ENCODE measurements at places on chromosomes 7 and 10.

DNA sequence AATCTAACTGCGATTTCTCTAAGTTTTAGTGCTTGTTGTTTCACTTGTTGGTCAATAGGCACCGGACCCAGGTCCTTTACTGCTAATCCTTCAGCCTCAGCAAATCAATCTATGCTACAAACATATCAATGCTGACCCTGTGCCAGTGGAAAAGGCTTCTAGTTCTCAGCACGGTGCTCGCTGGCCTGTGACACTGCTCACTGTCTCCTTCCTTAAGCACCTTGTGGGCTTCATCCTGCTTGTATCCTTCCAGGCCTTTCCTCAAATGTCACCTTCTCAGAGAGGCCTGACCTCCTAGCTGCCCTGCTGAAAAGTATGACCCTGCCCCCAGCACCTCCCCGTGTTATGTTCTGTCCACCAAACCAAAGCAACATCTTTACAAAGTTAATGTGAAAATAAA lies 201.2 kb upstream of the FRMD4A start:
- DNase-seq = no peak
- H3K4me1 ChIP-seq = peaks cover 20% of the 10 kb centered on the region
- no peak overlapping the region for H3K4me3 ChIP-seq
- no peaks in the 10 kb centered on the region for H3K27me3 ChIP-seq
- no peak overlapping the region for H3K27ac ChIP-seq

- no peak overlapping the region for H3K27ac ChIP-seq
- H3K4me1 ChIP-seq = peaks cover 6% of the 10 kb centered on the region
- H3K36me3 ChIP-seq = no peaks in the 10 kb centered on the region
- no peaks in the 10 kb centered on the region for H3K27me3 ChIP-seq
- DNase-seq = no peak
Measured at GRCh38 chr7:75762350-75762917, 9.6 kb downstream of the CCL26 start.

DNA sequence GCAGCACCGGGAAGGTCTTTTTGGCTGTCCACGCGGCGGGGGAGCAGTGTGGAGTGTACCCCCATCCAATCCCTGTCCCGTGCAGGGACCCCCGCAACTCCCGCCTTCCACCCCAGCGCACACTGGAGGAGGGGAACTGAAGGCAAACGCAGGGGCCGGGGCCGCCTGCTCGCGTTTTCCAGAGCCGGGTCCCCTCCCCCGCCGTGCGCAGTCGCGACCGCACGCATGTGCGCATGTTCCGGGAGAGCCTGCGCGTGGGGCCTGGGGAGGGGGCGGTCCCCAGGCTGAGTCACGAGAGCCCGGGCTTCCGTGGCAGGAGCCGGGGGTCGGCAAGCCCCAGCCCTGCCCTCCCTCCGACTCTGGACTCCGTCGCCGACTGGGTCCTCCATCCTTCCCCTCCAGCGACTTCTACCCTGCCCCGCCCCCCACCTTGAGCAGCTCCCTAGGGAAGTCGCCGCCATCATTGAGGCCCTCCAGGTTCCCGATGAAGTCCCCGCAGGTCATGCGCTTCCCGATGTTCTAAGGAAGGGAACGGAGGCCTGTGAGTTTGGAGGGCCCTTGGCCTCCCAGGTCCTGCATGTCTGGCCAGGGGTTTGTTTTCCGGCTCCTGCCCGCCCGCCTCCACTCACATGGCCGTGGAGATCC lies 8.0 kb downstream of the PSD start:
- peaks cover 74% of the 10 kb centered on the region for H3K27me3 ChIP-seq
- H3K27ac ChIP-seq = no peak overlapping the region
- no peak for DNase-seq
- peak overlapping the region; percentile 83 for H3K4me3 ChIP-seq

- peaks cover 15% of the 10 kb centered on the region for H3K4me1 ChIP-seq
- H3K36me3 ChIP-seq = no peaks in the 10 kb centered on the region
- H3K4me3 ChIP-seq = peak overlapping the region; percentile 62
- H3K27me3 ChIP-seq = peaks cover 34% of the 10 kb centered on the region
- no peak overlapping the region for H3K27ac ChIP-seq
Measured at GRCh38 chr7:54663603-54664234, 95.3 kb downstream of the SEC61G start.

GRCh38 chr10:84196083-84196482 lies 1.7 kb downstream of the CDHR1 start:
- peaks cover 4% of the 10 kb centered on the region for H3K4me1 ChIP-seq
- no peak overlapping the region for H3K27ac ChIP-seq
- peaks cover 73% of the 10 kb centered on the region for H3K27me3 ChIP-seq
- DNase-seq = no peak
- H3K36me3 ChIP-seq = no peaks in the 10 kb centered on the region

GRCh38 chr7:99422186-99422585 lies 13.4 kb downstream of the BUD31 start:
- H3K4me3 ChIP-seq = no peak overlapping the region
- H3K27me3 ChIP-seq = no peaks in the 10 kb centered on the region
- DNase-seq = no peak
- peaks cover 52% of the 10 kb centered on the region for H3K36me3 ChIP-seq
- no peak overlapping the region for H3K27ac ChIP-seq
- H3K4me1 ChIP-seq = no peaks in the 10 kb centered on the region

DNA sequence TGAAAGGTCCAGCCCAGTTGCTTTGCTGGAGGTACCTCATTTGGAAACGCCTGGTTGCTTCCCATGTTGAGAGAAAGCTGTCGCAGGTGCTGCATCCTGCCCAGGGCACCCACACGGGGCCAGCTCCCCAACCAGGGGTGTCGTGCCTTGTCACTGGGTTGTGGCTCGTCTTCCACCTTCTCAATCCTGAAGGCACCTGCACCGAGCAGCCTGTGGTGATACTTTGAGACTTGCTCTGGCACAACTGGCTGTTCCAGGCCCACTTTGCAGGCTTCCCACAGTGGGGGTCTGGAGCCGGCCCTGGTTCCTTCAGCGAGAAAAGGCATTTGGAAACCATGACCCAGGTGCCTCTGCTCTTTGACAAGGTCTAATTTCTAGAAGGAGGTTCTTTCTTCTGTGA lies 197.3 kb upstream of the PPP2R2D start:
- peaks cover 18% of the 10 kb centered on the region for H3K27me3 ChIP-seq
- peaks cover 6% of the 10 kb centered on the region for H3K36me3 ChIP-seq
- no peak overlapping the region for H3K4me3 ChIP-seq
- DNase-seq = no peak
- no peak overlapping the region for H3K27ac ChIP-seq

GRCh38 chr10:34474009-34474376 lies 341.1 kb downstream of the PARD3 start:
- H3K27me3 ChIP-seq = no peaks in the 10 kb centered on the region
- H3K36me3 ChIP-seq = no peaks in the 10 kb centered on the region

GRCh38 chr10:77726301-77726700 lies 88.7 kb upstream of the KCNMA1 start:
- no peak for DNase-seq
- no peaks in the 10 kb centered on the region for H3K36me3 ChIP-seq

DNA sequence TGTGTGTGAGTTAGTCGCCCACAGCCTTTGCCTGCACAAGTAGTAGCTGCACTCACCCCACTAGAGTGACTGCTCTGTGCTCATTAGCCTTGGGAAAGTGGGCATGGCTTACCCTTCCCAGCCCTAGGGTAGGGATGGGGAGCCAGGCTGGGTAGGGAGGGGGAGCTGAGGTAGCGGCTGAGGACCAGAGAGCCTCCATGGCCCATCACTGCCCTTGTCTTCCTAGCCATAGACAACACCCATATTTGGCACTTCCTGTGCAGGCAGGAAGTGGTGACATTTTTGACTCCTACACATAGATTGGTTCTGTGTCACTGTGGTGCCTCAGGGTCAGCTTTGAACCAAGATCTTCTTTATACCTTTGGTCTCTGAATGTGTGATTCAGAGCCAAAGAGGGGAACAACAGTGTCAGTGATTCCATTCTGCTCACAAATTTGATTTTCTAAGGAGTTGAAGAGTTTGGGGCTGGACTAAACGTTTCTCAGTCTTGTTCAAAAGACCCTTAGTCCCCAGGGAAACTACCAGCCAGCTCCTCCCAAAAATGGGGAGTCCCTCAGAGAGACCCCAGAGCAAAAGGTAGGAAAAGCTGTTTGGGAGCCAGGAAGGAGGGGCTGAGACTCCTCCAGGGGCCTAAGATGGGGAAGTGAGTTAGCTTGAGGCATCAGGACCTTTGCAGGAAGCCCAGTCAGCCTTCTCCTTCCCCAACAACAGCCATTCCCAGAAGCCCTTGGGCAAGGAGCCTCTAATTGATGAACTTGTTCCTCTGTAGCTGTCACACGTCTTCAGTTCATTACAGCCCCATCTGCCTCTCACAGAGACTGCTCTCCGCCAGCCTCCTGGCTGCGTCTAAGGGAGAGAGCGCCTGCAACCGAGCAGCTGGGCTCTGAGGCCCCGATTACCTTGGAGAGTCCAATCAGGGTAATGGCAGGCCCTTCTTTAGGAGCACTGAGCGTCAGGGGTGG lies 135.0 kb downstream of the CDH23 start:
- H3K27me3 ChIP-seq = no peaks in the 10 kb centered on the region
- no peak overlapping the region for H3K4me3 ChIP-seq
- H3K4me1 ChIP-seq = peaks cover 10% of the 10 kb centered on the region
- H3K36me3 ChIP-seq = no peaks in the 10 kb centered on the region

DNA sequence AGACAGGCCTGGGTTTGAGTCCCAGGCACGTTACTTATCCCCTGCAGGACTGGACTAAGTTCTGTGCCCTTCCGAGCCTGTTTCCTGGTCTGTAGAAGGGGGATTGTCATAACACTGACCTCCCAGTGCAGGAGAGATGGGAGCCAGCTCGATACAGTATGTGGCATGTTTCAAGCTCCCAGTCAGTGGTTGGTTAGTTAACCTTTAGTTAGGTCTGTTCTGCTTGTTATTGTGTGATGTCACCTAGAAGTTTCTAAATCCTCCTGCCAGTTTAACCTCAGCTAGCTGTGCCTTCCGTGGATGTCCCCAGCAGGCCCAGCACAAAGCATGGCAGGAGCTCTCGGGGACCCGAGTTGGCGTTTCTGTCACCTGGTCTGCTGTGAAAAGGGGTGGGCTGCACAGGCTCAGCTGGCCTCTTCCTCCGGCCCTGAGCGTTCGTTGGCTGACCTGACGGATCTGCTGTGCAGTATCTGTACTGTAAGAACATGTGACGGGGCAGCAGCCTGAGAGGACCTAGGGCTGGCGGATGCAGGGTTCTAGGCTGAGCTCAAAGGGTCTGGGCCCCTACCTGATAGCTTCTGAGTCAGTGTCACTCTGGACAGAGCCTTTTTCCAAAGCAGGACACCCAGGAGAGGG lies 53.0 kb downstream of the SPOCK2 start:
- H3K4me1 ChIP-seq = no peaks in the 10 kb centered on the region
- no peak for DNase-seq
- H3K27me3 ChIP-seq = peaks cover 12% of the 10 kb centered on the region
- H3K36me3 ChIP-seq = no peaks in the 10 kb centered on the region

DNA sequence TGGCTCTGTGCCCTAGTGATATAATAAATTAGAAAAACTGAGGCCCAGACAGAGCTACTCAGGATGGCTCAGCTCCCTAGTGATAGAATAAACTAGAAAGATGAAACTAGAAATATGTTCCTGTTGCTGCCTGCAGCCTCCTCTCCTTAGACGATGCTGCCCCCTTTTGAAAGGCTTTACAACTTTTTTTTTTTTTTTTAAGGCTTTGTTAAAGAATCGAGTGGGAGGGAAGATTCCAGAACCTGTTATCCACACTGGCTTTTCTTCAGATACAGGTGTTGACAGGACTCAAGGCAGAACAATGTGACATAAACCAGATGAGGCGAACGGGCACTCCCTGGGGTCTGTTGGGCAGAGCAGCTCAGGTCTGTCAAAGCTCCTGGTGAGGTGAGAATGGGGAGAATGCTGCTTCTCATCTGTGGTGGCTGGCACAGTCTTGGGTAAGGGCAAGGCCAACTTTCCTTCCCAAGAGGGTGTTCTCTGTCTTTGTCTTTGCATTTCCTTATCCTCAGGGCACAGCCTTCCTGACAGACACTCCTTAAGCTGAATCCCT lies 175.1 kb downstream of the COBL start:
- peaks cover 2% of the 10 kb centered on the region for H3K36me3 ChIP-seq

GRCh38 chr7:12595148-12595547 lies 24.6 kb downstream of the SCIN start:
- no peak overlapping the region for H3K27ac ChIP-seq
- DNase-seq = no peak
- no peaks in the 10 kb centered on the region for H3K4me1 ChIP-seq
- H3K36me3 ChIP-seq = no peaks in the 10 kb centered on the region
- no peak overlapping the region for H3K4me3 ChIP-seq
- H3K27me3 ChIP-seq = peaks cover 20% of the 10 kb centered on the region

DNA sequence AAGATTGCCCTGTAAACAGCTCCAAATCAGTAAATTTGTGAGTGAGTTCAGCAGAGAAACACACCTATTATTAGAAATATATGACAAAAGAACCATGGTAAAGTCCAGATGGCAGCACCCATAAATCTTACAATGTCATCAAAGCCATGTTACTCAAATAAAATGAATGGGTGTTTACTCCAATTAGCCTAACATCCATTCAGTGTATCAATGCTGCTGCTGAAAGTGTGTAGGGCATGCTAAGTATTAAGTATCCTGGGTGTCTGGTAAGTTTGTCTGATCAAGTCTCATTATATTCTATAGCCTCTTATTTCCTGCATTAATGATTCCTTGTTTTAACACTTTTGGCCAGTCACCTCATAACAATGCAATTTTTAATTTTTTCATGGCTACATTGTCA lies 185.5 kb upstream of the STEAP4 start:
- no peaks in the 10 kb centered on the region for H3K27me3 ChIP-seq
- no peaks in the 10 kb centered on the region for H3K36me3 ChIP-seq
- no peak overlapping the region for H3K4me3 ChIP-seq
- H3K27ac ChIP-seq = no peak overlapping the region
- DNase-seq = no peak
- no peaks in the 10 kb centered on the region for H3K4me1 ChIP-seq

DNA sequence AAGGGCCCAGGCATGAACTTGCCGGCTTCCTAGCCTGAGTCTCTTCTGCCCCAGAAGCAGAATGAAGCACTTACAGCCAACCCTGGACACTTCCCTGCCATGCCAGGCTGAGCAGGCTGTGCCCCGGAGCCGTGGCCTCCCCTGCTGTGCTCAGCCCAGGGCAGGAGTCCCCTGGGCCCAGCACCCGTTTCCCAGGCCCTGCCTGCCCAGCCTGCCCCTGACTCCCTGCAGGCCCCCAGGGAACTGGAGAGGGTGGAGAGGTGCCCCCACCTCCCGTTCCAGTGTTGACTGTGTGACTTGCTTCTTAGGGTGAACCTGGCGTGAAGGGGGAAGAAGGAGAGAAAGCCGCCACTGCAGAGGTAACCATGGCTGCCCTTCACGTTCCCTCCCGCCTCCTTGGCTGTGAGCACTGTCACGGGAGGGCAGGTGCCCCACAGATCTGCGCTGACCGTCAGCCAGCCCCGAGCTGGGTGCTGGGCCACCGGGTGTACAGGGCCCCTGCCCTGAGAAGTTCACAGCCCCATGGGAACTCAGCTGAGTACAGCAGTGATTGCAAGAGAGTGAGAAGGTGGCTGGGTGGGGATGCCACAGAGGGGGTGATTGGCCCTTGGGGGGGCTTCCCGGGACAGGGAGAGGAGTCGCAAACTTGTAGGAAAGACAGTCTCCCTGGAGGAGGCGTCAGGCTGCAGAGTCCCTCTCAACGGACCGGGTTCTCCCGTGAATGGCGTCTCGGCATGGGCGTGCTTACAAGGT lies 75.9 kb downstream of the MYL10 start:
- H3K27me3 ChIP-seq = peaks cover 34% of the 10 kb centered on the region
- no peak overlapping the region for H3K4me3 ChIP-seq
- H3K36me3 ChIP-seq = no peaks in the 10 kb centered on the region
- H3K27ac ChIP-seq = no peak overlapping the region
